Activated CD4-positive, alpha-beta T cell treated with anti-CD3 and anti-CD28 coated beads, Interleukin-10, Interleukin-2, amounts not matched to agents 100 ng/mL and 50 ng/mL, durations not matched to agents 16 hours and 8 hours (primary cell): ENCODE measurements at places on chromosomes 7 and 10.

DNA sequence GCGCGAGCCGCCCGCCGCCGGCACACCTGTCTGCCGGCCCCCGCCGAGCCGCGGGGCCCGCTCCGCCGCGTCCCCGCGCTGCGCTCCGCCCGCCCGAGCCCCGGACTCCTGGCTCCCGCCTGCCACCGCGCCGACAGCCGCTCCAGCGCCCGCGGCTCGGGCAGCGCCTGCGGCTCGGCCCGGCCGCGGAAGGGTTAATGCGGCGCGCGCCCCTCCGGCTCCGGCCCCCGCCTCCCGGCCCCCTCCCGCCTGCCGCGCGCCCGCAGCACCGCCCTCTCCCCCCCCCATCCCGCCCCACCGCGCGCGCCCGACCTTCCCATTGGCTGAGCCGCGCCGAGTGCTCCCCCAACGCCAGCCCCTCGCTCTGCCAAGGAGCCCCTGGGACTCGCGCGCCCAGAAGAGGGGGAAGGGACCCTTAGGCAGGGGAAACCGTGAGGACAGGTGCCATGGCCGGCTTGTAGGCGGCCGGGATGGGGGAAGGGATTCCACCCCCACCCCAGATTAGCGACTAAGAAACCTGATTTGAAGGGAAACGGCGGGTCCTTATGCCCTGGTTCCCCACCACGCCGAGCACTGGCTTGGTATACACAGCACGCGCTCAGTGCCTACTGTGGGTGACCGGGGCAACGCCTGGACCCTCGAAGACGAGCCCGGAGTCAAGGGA, at the start of gene KCNH2:
TSS of gene KCNH2 (minus strand) at position 196 of the 664 bp plus-strand sequence. CDS start 408 bp downstream, outside the sequence.
- no peak for DNase-seq

GRCh38 chr7:17279061-17279460, 19.4 kb upstream of the AHR start:
- DNase-seq = no peak

GRCh38 chr10:21082206-21082605, 185.1 kb upstream of the NEBL start:
- DNase-seq = no peak

GRCh38 chr7:112670193-112670592, 120.0 kb downstream of the TMEM168 start:
- DNase-seq = no peak

GRCh38 chr7:20331910-20332813, 1.5 kb downstream of the ITGB8 start:
- DNase-seq = no peak

- DNase-seq = no peak
Observed at GRCh38 chr10:121076776-121077715, 225.9 kb downstream of the WDR11 start.

DNA sequence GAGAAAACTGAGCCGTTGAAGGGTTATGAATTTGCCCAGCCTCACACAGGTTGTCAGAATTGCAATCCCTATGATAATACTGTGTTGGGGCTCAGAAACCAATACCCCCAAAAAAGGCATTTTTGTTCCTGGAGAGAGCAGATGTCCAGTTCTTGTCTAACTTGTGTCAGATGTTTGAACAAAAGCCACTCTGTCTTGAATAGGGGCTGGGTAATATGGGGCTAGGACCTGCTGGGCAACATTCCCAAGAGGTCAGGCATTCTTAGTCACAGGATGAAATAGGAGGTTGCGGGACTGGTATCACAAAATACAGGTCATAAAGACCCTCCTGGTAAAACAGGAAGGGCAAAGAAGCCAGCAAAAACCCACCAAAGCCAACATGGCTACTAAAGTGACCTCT, 482.1 kb downstream of the IPMK start:
- no peak for DNase-seq

DNA sequence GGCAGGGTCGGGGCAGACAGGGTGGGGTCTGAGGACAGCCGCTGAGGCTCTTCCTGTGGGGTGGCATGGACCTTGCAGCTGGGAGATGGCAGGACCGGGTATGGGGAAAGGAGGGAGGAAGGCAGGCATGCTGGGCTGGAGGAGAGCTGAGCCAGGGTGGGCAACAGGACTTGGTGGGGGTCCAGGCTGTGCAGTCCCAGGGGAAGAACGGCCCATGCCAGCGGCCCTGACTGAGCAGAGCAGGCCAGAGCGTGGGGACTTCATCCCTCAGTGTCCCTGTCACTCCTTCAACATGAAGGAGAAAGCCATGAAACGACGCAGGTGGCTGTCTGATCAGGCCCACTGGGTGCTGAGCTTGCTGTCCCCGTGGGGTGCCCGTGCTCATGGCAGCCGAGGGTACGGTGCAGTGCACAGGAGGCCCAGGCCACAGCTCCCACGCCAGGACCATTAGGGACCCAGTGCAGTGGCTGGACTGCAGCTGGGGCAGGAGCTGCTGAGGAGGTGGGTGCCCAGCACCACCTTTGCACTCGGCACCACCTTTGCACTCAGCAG, 519.6 kb downstream of the PTPRN2 start:
- DNase-seq = no peak

GRCh38 chr10:77244746-77245145, 392.9 kb downstream of the KCNMA1 start:
- DNase-seq = no peak

GRCh38 chr10:47435081-47435480, 48.8 kb downstream of the ANXA8 start:
- DNase-seq = no peak

GRCh38 chr10:47379445-47379785, 4.7 kb downstream of the ZNF488 start:
- DNase-seq = no peak

DNA sequence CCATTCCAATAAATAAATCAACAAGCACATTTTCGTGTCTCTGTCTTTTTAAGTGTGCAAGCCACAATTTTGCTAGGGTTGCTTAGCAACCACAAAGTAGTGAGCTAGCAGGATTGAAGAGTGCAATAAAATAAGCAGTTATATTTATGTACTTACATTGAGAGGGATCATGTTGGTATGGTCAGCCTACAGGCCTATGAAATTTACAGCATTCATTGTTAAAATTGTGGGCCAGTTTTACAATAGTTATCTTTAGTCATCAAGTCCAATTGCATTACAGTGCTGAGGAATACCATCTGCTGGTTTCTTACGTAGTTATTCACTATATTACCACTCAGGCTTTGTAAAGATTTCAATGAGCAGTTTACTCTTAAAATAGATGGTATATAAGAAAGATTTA, 192.5 kb upstream of the POT1 start:
- DNase-seq = no peak

- peak; percentile 18 for DNase-seq
Observed at GRCh38 chr7:108016841-108017775, 14.1 kb upstream of the LAMB1 start.

- DNase-seq = peak; percentile 62
Observed at GRCh38 chr7:107725138-107725740, 18.7 kb upstream of the CBLL1 start.
